Muscle of leg (tissue), 16 donors: ENCODE measurements at places on chromosomes 11 and 22. TPM values are rescaled to one million over a fixed set of nuclear protein-coding genes. Genes with fewer than 3 reads are reported as not detected.

SCGB1D2 gene
- total RNA-seq: not detected

CABP4 gene
- total RNA-seq: 0.66 TPM

VSIG2 gene
- total RNA-seq: 0.49 TPM

SLC15A3 gene
- total RNA-seq: 12.7 TPM

APOBEC3B gene
- total RNA-seq: 1.7 TPM

SLCO2B1 gene
- total RNA-seq: 8.2 TPM

UBE4A gene
- 27.3 TPM for total RNA-seq

TRMU gene
- 29.8 TPM for total RNA-seq

XKR3 gene
- not detected for total RNA-seq

BCO2 gene
- total RNA-seq: 8.3 TPM

C11orf65 gene
- 0.66 TPM for total RNA-seq

SGSM1 gene
- total RNA-seq: 0.13 TPM

PANX3 gene
- total RNA-seq: 0.04 TPM

CAVIN3 gene
- 43.5 TPM for total RNA-seq

PHRF1 gene
- total RNA-seq: 13.1 TPM

ZNF280B gene
- total RNA-seq: 3.1 TPM

NKAPD1 gene
- total RNA-seq: 25.5 TPM

MMP8 gene
- 0.13 TPM for total RNA-seq

FXYD6 gene
- total RNA-seq: 103 TPM

OSM gene
- total RNA-seq: 0.22 TPM

UBE2L3 gene
- total RNA-seq: 28.2 TPM
